Brain microvascular endothelial cell (primary cell): ENCODE measurements at places on chromosomes 7 and 10.

DNA sequence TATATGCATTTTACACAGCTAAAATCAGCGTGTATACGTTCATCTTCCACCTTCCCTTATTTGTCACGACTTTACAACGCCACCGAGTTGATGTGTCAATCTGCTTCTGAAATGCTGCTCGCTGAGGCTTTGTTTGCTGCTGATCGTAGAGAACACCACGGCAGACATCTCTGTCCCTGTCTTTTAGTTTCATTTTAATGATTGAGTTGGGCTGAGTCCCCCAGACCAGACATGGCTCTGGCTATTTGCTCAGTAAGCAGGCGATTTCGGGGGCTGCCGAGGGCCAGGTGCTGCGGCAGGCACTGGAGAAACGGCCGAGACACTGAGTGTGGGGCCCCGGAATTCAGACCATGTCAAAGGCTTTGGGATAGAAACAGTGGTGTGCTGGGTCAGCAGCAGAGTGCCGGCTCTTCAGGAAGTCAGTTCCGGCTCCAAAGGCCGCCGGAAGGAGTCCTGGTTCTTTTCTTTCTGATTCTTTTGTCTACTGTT is 5.0 kb downstream of the LRRC27 start:
- no peak for DNase-seq

- DNase-seq, result no peak
These were observed 107.5 kb downstream of the DOCK1 start for GRCh38 chr10:127012769-127013152.

DNA sequence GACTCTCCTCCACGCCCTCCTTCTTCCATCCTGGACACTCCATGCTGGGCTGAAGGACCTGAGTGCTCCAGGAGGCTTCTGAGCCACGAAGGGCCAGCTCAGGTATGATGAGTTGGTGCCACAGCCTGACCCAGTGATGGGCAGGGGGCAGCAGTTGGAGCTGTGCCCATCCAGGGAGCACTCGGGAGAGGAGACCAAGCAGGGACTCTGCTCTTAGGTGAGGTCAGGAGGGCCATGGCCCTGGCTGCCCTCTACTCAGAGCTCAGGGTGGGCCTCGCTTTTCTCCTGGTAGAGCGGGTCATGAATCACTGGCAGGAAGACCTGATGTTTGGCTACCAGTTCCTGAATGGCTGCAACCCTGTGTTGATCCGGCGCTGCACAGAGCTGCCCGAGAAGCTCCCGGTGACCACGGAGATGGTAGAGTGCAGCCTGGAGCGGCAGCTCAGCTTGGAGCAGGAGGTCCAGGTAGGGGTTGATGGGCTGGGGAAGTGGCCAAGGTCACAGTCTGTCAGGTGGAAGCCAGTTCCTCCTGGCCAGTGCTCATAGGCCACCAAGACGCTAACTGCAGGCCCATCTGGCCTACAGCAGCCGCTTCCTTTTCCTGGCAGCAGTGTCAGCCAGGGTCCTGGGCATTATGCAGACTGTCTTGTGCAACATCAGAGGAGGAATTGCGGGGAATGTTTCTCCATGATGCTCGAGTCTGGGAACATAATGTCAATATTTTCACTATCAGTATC is 50.8 kb downstream of the ALOX5 start:
- DNase-seq, result no peak

- DNase-seq, result no peak
These were observed 37.7 kb upstream of the HABP2 start for GRCh38 chr10:113515161-113515560.

DNA sequence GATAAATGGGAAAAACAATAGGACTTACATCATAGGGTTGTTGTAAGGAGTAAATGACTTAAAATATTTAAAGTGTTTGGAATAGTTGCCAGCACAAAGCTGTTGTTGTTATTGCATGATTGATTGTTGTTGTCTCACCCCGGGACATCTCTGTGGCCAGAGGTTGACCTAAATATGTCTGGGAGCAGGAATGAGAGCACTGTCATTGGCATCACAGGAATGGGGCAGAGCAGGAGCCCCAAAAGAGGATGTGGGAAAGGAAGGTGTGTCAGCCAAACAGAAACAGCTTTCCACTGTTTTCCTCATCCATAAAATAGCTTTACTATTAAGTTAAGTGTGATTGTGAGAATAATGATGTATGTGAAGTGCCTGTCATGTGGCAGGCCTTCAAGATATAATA is 121.6 kb downstream of the TMEM168 start:
- no peak for DNase-seq

- no peak for DNase-seq
These were observed 293.1 kb downstream of the ARHGAP12 start for GRCh38 chr10:31635415-31636065.

DNA sequence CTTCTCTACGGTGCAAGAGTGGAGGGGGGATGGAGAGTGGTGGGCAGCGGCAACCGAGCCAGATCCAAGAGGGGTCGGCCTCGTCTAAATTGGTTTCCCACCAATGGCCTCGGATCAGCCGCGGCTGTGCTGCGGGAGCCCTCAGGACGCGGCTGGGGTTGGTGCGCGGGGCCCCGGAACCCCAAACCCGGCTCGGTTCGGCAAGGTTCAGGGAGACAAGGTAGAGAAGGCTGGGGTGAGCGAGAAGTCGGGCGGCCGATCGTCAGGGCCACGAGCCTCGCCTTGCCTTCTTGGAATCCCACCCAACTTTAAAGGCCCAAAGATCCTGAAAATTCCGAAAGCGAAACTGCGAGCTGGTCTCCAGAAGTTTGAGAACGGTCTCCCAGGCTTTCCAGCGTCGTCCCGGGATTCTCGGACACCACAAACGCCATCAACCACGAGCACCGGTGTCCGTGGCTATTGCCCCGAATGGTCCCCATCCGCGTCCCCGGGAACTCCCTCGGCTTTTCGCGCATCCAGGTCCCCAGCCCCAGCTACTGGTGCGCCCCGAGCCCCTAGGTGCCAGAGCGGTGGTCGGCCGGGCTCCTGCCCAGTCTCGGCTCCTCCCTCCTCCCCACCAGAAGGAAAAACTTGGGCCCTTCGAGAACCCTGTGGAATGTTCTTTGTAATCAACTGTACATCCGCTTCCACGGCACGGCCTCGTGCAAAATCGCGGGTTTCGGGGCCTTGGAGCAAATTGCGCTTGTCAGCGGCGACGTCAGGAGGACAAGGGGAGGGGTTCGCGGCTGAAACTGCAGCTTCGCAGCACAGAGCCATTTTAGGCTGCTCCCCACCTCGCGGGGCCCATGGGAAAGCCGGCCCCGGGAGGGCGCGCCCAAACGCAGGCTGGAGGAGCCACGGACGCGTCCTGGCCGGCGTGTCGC is 3.2 kb downstream of the SFMBT2 start:
- DNase-seq, result no peak

DNA sequence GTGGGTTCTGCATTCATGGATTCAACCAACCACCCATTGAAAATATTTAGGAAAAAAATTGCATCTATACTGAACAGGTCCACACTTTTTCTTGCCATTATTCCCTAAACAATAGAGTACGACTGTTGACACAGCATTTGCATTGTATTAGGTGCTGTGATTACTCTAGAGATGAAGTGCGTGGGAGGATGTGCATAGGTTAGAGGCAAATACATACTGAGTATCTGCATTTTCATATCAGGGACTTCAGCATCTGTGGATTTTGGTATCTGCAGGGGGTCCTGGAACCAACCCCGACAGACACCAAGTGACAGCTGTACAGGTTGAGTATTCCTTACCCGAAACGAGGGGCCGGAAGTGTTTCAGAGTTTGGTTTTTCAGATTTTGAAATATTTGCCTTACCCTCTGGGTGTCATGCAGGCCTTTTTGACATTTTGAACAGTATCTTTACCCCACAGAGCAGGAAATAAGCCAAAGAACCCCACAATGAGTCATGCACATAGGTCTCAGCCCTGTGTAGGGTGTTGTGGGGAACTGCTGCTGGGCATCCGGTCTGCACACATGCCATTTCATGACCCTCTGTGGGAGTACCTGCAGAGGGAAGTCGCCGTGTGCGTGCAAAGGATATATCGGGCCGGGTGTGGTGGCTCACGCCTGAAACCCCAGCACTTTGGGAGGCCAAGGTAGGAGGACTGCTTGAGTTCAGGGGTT is 14.5 kb downstream of the NUDT5 start:
- peak; percentile 40 for DNase-seq

DNA sequence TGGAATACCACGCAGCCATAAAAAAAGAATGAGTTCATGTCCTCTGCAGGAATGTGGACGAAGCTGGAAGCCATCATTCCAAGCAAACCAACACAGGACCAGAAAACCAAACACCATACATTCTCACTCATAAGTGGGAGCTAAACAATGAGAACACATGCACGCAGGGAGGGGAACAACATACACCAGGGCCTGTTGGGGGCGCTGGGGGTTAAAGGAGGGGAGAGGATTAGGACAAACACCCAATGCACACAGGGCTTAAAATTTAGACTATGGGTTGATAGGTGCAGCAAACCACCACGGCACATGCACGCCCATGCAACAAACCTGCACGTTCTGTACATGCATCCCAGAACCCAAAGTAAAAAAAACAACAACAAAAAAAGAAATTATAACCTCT is 23.3 kb downstream of the RNF133 start:
- no peak for DNase-seq

GRCh38 chr7:96481796-96482195 is 159.9 kb upstream of the SLC25A13 start:
- no peak for DNase-seq

DNA sequence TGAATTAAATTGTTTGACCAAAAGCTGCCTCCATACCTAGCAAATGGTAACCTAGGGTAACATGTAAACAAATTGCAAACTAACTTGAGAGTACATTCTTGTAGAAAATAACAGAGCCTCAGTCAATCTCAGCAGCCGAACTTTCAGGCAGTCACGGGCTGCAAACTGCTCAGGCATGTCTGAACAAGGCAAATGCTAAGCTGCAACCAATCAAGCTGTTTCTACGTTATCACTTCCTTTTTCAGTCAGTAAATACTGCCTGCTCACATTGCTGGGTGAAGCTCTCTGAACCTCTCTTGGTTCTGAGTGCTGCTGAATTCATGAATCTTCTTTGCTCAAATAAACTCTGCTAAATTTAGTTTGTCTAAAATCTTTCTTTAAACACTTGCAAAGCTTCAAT is 1212.4 kb downstream of the SORCS1 start:
- peak; percentile 7 for DNase-seq

DNA sequence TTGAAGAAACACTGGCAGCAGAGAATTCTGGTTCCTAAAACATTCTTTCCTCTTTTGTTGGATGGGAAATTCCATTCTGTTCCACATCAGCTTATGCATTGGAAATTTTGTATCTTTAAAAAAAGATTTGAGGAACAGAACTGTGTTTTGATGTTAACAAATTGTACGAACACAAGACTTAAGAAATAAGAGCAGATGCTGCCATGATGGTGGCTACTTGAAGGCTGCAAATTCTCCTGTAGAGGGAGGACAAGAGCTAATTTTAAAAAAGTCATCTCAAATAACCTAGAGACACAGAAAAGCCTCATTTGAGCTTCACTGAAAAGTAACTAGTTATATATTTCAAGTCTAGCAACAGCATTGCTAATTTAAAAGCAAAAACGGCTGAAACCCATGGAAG is 29.8 kb downstream of the NDUFB2 start:
- peak; percentile 6 for DNase-seq

DNA sequence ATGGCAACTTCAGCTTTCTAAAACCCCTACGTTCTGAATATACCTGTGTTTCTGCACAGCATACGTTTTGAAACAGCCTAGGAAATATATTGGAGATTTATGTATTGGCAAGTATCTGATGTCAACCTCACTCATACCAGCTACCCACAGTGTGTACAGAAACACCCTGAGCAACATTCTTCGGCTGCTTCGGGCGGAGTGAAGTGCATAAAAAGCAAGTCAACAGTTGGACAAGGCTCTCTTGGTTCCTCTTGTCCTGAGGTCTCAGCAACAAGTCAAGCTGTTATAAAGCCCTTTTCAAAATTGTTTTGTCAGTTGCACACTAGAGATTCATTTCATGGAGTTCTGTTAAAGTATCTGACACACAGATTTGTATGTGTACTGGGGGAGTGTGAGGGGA is 40.0 kb upstream of the PAPSS2 start:
- DNase-seq, result no peak

- no peak for DNase-seq
These were observed 16.9 kb upstream of the ANKRD1 start for GRCh38 chr10:90937645-90938258.

GRCh38 chr7:132117181-132117580 is 459.1 kb downstream of the PLXNA4 start:
- DNase-seq, result peak; percentile 40

GRCh38 chr7:90025771-90026170 is 128.5 kb upstream of the STEAP1 start:
- no peak for DNase-seq

- no peak for DNase-seq
These were observed 20.9 kb downstream of the CHST15 start for GRCh38 chr10:124072541-124072940.

DNA sequence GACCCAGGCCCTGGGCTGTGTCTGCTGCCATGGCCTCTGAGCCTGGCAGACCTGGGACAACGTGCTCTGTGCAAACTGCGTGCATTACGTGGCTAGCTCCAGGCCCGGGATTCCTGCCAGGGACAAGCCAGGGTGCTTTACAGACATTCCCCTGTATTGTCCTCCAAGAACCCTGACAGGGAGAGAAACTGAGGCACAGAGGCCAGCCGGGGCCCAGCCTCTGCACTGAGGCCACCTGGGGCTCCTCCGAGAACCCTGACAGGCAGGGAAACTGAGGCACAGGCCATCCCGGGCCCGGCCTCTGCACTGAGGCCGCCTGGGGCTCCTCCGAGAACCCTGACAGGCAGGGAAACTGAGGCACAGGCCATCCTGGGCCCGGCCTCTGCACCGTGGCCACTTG is 64.9 kb downstream of the CFAP46 start:
- DNase-seq, result no peak

GRCh38 chr7:111439977-111440376 is 122.3 kb downstream of the IMMP2L start:
- no peak for DNase-seq

DNA sequence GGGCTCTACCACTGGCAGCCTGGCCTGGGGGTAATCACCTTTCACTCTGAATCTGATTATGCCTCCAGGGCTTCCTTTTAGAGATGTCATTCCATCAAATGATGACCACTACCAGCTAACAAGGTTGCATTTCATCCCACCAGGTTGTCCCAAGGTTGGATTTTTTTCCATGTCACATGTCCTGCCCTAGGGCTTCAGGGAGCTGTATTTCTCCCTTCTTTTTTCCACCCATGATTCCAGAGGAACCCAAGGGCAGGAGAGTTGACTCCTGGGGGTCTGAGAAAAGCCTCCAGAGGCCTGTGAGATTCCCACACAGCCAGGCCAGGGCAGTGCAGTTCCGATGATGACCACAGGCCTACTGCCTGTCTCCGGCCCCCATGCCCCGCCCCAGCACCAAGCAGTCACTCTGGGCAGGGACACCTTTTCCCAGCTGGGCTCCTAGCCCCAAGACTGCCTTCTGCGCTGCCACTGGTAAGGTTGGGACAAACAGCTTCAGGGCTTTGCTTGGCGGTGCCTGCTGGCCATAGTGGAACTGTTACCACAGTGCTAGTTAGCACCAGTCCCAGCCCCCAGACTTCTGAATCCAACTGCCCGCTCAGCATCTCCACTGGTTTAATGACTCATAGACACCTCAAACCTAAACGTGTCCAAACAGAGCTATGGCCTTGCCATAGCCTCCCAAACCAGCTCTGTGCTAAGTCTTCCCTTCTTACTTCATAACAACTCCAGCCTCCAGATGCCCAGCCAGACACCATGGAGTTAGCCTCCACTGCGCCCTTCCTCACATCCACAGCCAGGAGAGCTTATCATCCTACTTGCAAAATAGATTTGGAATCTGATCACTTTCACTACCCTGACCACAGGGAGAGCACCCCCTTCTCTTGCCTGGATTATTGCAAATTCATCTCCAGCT is 133.7 kb downstream of the ARHGAP22 start:
- peak; percentile 8 for DNase-seq

GRCh38 chr7:77566421-77566820 is 29.3 kb downstream of the PTPN12 start:
- DNase-seq, result no peak
